ENCODE measurements at places on chromosomes 5 and 9.

DNA sequence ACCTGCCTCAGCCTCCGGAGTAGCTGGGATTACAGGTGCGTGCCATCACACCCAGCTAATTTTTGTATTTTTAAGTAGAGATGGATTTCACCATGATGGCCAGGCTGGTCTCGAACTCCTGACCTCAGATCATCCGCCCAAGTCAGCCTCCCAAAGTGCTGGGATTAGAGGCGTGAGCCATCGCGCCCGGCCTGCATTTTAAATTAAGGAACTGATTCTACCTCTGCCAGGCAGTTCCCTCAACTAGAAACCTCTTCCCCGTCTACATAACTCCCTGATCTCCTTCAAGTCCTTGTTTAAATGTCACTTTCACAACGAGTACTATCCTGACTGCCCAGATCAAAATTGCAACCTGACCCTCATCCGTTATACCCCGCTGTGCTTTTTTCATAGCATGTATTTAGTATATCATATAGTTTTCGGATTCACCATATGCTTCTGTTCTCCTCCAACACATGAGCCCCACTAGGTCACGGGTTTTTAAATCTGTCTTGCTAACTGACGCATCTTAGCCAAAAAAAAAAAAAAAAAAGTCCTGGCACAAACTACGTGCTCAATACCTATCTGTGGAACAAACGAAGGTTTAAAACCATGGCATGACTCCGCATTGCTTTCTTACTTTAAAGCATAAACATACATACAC is 858 bp upstream of the SOWAHA start:
- no peak for DNase-seq

DNA sequence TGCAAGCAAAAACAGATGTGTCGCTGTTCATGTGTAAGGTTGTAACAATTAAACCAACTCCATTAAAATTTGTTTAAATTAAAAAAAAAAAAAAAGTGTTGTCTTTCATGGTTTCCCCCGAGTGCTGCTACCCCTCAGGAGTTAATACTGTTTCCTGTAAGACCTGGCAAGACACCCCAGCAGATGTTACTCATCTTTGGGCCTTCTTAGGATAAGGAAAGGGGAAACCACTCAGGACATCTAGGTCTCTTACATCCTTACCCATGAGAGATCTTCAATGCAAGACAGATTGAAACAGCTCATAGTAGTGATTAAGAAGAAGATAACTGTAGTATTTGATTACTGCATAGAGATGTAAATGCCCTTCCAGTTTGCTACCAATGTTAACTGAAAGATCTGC is 33.5 kb upstream of the F2R start:
- DNase-seq = no peak

- no peak for DNase-seq
Measured at GRCh38 chr5:58891971-58892343, 309.1 kb downstream of the RAB3C start.

- no peak for DNase-seq
Measured at GRCh38 chr5:56085193-56085592, 90.4 kb upstream of the IL6ST start.

GRCh38 chr9:134662143-134662876 is 20.7 kb downstream of the COL5A1 start:
- DNase-seq = no peak

- DNase-seq = no peak
Measured at GRCh38 chr5:148511810-148512347, 128.1 kb downstream of the FBXO38 start.

DNA sequence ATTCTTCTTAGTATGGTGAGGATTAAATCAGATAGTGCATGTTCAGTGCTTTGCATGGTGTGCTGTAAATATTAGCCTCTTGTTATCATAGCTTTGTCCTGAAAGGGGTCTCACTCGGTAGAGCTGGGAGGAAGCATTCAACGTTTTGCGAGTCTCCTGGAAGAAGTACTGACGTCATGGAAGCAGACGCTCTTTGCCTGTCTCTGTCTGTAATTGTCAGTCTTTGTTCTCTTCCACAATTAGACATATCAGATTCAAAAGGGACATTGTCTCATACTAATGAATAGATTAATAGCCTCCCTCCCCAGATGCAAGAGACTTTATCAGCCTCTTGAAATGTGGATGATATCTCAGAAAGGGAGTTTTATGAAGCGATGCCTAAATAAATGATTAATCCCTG is 91.8 kb upstream of the CXCL14 start:
- DNase-seq = no peak

GRCh38 chr5:67999391-67999790 is 216.2 kb upstream of the PIK3R1 start:
- no peak for DNase-seq

GRCh38 chr9:105425816-105426433 is 21.9 kb upstream of the FSD1L start:
- DNase-seq = no peak

DNA sequence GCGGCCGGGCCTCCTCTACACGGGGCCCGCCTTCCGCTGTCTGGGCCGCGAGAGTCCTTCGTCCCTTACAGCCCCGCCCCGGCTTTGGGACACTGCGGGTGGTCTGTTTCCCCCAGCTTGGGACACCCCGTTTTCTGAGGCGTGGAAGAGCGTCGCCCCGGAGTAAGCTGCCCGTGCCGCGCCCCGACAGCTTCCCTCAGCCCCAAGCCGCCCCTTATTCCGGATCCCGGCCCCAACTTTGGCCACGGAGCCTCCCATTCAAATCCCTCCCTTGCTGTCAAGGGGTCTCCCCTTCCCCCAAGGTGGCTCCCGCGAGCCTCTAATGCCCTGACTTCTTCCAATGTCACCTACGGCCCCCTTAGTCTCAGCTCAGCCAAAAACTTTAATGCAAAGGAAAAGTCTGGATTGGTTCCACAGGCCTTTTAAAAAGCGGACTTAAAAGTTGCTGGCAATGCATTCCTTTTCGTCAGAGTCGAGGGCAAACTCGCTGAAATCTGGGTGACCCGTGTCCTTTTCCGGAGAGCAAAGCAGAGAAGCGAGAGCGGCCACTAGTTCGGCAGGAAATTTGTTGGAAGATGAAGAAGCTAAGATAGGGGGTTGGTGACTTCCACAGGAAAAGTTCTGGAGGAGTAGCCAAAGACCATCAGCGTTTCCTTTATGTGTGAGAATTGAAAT is 19.8 kb downstream of the EXOSC2 start:
- no peak for DNase-seq

GRCh38 chr5:157236423-157236822 is 29.5 kb upstream of the CYFIP2 start:
- DNase-seq = no peak

- peak; percentile 57 for DNase-seq
Measured at GRCh38 chr5:16550316-16550952, 66.4 kb downstream of the RETREG1 start.

- no peak for DNase-seq
Measured at GRCh38 chr9:133118568-133118967, 2.5 kb downstream of the RALGDS start.

DNA sequence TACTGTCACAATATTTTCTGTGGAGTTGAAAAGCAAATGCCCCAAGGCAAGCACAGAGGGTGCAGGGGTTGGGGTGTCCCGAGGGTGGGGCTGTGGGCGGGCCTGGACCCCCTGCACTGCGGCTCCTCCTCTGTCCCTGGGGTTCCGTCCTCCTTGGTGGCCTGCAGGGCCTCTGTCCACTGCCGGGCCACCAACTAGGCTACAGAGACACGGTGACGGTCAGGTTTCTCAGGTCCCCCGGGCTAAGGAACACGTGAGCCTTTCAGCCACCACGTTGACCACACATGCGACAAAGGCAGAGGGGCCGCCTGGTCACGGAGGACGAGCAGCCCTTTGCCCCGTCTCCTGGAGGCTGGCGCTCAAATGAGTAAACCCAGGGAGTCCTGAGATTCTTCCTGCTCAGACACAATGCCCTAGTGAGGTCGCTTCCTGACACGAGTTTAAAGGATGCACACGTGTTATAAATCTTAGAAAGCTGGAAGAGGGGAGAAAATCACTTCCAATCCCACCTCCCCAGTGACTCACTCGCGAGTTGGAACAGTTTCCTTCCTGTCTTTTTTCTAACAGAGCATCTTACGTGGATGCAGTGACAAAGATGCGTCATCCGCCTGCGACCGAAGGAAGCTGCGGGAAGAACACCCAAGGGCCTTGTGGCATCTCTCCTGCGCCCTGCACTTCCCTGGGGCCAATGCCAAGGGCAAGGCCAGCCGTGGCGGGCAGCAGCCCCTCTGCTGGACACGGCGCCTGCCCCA is 24.8 kb upstream of the OBP2B start:
- DNase-seq = no peak

DNA sequence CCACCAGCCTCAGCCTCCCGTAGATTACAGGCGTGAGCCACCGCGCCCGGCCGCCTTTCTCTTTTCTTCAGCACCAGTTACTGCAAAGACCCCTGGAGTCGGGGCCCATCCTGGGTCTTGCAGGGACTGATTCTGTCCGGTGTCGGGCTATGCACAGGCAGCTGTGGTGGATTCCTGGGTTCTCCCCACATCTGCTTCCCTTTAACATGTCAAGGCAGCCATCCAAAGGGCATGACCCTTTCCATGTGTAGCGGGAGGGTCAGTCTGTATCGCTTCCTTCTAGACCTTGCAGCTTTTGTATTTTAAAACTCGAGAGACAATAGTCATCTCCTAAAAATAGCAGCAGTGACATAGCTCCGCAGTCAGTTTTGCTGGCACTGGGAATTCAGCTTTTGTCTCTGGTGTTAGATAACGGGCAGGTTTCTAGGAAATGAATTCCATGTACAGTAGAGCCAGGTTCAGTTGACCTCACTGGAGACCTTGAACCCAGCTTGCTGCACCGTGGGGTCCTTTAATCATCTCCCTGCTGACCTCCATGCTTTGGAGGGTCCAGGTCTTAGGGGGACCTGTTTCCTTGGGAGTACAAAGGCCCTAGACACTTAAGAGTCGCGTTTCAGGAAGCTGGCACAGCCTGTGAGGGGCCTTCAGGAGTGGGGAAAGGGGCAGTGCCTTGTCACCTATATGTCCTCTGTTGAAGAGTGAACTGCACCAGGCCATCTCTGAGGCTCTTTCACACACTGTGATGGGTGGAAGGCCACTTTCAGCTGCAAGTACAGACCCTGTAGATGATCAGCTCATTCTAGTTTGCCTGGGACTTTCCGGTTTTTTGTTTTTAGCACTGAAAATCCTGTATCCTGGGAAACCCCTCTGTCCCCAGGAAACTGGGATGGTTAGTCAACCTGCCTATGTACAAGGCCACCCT is 13.8 kb downstream of the ANKRD33B start:
- DNase-seq = no peak

DNA sequence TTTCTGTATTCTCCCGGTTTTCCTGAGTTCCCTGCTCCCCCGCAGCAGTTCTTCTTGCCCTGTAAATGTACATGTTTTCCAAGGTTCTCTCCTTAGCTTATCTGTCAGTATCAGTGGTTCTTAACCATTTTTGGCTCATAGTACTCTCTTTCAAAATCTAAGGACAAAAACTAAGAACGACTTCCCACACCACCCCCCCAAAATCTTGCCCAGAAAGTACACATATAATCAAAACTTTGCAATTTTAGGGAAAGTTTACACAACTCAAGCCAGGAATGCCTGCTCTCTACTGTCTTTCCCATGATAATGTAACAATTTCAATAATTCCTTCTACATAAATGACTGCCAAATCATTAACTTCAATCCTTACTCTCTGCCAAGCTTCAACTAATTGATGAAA is 4.5 kb downstream of the DCAF12 start:
- DNase-seq = no peak

DNA sequence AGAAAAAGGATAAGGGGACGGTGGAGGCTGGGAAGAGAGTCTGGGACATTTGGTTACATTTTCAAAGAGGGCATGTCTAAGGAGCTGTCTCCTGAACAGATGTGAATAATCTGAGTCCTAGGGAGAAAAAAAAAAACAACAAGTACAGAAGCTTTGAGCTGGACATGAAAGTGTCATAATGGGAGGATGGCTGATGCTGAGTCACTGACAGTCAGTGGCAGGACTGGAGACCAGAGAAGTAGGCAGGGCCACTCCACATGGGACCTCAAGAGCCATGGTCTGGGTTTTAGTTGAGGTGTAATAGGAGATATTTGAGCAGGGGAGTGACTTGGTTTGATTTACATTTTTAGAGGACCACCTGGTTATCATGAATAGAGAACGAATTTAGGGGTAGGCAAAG is 70.6 kb downstream of the DPYSL3 start:
- DNase-seq = no peak

- DNase-seq = no peak
Measured at GRCh38 chr5:6026766-6027406, 351.5 kb downstream of the MED10 start.

GRCh38 chr9:4290427-4290837 is 9.4 kb downstream of the GLIS3 start:
- DNase-seq = no peak

DNA sequence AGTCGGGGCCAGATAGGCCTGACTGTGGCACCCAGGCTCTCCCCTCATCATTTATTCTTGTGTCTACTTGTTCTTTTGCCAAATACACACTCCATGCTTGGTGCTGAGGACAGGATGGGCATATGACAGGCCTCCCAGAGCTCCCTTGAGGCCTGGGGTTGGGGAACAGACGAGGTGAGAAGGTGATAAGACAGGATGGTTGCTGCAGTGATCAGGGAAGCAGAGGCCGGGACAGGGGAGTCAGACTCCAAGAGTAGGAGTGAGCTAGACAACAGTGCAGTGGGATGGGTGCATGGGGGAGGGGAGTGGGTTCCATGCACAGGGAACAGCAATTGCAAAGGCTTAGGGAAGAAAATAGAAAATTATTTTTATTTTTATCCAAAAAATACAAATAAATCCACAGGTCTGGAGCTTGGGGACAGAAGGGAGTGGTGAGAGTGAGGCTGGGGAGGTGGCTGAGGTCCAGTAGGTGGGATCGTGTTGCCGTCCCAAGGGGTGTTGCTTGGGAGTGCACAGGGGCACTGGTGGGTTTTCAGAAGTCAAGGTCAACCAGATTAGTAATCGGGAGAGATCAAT is 3.4 kb upstream of the AMBP start:
- no peak for DNase-seq

DNA sequence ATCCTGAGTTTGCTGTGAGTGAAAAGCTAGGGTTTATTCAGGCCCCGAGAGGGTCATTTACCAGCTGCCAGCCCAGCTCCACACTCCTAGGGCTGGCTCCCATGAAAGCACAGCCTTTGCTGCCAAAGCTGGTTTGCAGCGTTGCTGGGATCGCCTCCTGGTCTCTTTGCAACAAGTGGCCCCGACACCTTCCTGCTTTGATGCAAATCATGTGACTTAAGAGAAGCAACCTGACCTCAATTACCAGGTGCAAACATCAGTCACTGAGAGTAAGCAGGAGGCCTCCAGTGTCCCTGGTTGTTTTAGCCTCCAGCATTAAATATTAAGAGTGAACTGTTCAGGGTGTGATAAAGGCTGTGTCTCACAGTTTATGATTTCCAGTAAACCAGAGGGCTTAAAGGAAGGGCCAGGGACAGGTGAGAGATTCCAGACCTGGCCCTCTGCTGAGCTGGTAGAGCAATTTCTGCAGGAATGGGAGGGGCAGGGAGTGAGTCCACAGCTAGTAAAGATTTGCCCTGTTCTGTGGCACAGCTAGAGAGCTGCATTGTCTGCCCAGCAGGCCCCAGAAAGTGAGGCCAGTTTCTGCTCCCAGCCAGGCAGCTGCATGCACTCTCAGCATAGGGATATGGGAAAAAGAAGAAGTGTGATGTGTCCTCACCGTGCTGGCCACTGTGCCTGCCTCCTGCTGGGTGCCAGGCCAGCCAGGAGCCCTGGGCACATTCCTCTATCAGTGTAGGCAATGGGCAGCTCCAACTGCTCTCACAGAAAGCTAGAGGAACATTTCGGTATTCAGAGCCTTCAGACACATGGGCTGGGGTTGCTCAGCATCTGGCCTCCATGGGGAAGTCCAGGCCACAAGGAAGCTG is 58.0 kb downstream of the SLC22A5 start:
- peak; percentile 64 for DNase-seq

Data from stimulated activated CD4-positive, alpha-beta T cell treated with anti-CD3 and anti-CD28 coated beads, Interleukin-12 subunit alpha, Interleukin-12 subunit beta, amount 100 ng/mL, for 48 hours (primary cell).